ENCODE measurements at places on chromosomes 2 and 18.

DNA sequence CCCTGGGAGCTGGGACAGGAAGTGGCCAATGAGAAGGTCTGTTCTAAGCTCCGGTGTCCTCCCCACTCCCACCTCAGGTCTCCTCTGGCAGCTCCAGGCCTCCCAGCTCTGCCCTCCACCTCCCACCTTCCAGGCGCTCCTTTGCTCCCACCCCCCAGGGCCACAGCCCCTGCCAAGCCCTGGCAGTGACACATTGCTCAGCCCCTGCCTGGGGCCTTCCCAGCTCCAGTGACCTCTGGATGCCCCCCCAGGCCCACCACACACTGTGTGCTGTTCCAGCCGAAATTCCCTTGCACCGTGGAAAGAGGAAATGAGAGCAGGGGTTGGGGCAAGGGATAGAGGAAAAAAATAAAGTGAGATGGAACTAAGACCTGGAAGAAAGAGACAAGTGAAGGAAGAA is 289.6 kb downstream of the CYP26B1 start:
- DNase-seq = no peak

- DNase-seq = peak; percentile 35
Measured at GRCh38 chr2:79887747-79888374, 375.0 kb downstream of the CTNNA2 start.

DNA sequence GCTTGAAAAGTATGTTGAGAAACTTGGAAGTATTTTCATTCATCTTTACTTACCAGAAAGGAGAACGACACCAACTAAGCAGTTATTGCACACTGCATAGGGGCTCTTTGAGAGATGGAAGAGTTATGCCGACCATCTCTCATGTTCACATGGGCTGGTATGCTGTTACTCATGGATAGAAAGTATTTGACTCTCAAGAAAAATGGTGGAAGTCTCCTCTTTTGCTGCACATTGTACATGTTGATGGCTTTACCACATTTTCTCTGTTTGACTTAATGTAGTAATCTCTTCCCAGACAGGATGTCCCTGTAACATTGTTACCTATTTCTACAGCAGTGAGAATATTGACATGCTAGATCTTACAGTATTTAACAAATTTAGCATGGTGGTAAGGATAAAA is 23.2 kb downstream of the CAB39 start:
- no peak for DNase-seq

GRCh38 chr2:120148669-120149068 is 74.5 kb downstream of the TMEM185B start:
- DNase-seq = no peak

GRCh38 chr18:78199611-78200010 is 780.0 kb upstream of the SALL3 start:
- DNase-seq = no peak

- DNase-seq = no peak
Measured at GRCh38 chr2:58197894-58198293, 43.2 kb downstream of the FANCL start.

GRCh38 chr2:11564816-11565567 is 31.1 kb downstream of the GREB1 start:
- no peak for DNase-seq

DNA sequence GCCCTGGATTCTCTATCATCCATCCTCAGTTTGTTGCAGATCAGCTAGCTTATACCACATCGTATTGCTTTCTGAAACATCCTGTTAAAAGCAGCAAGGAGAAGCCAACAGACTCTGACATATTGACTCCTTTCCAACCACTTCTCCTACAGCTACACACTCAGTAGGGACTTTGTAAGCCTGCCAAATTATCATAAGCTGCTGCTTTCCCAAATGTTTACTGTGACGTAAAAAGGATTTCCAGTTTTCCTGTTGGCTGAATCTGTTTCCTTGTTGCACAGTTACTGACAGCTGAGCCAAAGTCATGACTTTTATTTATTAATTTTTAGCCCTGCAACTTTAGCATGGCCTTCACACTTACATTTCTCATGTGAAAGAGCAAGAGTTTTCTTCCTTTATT is 294.3 kb downstream of the KCNJ3 start:
- DNase-seq = no peak

GRCh38 chr2:10773821-10774341 is 38.7 kb downstream of the PDIA6 start:
- no peak for DNase-seq

DNA sequence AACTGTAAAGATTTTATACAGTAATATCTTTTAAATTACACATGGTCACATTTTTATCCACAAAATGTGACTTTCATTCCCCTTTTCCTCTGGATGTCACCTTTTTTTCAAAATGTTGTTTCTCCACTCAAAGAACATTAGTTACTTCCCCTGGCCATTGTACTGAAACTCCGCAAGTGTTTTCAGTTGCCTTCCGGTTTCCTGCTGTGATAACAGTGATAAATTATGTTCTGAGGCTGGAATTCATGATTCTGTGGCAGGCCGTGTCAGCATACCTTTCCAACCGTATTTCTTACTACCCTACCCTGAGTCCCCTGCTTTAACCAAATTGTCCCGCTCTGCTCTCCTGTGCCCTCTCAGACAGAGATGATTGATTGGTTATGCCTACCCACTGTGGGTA is 53.5 kb downstream of the MGAT5 start:
- no peak for DNase-seq

- DNase-seq = no peak
Measured at GRCh38 chr2:120868366-120868765, 132.7 kb downstream of the GLI2 start.

DNA sequence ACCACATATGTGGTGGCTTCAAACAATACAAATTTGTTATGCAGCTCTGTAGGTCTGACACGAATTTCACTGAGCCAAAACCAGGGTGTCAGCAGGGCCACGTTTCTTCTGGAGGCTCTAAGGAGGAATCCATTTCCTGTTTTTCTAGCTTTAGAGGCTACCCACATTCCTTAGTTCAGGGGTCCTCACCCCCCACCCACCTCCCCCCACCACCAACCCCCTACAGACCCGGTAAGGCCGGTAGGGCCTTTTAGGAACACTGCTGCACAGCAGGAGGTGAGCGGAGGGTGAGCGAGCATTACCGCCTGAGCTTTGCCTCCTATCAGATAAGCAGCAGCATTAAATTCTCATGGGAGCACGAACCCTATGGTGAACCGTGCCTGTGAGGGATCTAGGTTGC is 10.6 kb upstream of the SLC39A10 start:
- no peak for DNase-seq

GRCh38 chr2:186925514-186925913 is 76.5 kb upstream of the ZSWIM2 start:
- no peak for DNase-seq

GRCh38 chr2:108565778-108566375 is 31.6 kb downstream of the LIMS1 start:
- no peak for DNase-seq

DNA sequence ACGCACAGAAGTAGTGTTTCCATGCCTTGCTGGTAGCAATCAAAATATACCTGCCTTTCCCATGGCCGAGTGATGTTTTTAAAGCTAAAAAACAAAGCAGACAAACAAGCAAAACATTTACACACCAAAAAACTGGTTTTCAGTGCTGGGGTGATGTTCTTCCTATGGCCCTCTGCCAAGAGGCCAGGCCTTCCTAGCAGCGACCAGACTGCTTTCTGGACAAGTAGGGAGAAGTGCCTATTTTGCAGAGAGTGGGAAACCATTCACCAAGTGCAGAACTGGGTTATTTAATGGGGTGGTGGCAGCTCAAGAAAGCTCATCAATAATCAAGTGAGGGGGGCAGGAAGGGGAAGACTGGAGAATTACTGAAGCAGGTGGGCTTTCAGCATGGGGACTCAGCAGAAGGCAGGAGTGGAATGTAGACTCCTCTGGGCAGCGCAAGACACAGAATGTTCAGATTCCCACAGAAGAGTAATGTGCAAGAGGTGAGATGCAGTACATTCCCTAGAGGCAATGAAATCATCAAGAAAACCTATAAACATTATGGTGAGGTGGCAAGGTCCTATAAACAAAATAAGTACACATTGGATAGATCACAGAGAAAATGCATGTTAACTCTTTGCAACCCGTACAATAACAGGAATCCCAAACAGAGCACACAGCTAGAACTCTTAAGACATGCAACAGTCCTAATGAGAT is 44.0 kb downstream of the CPO start:
- no peak for DNase-seq

DNA sequence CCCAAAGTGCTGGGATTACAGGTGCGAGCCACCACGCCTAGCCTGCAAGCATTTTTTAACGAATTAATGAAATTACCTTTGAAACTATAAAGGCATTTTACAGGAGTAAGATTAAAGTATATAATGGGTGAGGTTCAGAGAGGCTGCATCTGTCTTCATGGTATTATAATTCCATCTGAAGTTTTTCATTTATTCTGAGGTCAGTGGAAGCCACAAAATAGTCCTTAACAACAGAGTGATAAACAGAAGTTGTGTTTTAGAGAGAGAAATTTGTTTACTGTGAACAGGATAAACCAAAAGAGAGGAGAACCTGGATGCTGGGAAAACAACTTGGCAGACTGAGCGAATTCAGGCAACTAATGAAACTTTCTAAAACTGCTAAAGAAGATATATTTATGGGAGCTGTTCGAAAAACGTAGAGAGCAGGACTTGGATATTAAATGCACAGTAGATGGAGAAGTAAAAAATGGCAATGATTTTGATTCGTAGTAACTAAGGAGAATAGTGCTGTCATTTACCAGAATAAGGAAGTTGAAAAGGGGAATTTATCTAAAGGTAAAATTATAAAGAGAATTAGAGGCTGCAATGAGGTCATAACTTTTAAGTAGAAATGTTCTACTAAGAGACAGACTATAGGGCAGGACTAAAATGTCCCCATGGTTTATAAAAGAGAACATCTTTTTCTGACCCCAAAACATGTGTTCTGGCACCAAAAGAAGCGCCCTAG is 37.9 kb upstream of the ITGA4 start:
- no peak for DNase-seq

GRCh38 chr2:24491542-24492420 is 727 bp downstream of the NCOA1 start:
- no peak for DNase-seq

DNA sequence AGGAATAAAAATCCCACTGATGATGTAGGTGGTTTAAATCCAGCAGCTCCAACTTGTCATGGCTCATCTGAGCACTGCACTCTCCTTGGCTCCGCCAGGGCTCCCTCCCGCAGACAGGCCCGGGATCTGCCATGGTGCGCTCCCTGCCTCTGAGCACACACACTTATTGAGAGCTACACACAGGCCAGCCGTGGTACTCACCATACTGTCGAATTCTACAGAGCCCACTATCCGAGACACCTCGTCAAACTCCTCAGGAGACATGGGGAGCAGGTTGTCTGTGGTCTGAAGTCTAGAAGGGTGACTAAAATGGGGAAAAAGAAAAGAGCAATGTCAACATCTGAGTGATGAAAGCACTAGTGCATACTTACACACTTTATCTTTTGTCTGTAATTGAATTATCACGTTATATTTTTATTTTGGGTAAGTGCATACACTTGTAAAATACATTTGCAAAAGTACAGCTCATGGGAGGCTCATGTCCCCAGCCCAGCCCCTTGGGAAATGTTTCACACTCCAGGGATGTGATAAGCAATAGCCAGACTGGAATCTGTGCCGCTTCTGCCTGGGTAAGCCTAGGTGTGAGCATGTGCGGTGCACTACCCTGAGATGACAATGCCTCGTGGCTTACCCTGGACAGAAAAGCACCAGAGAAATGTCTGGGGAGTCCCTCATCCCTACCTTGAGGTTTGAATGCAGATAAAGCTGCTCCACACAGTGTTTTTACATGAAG is 39.2 kb downstream of the STAT1 start:
- no peak for DNase-seq

DNA sequence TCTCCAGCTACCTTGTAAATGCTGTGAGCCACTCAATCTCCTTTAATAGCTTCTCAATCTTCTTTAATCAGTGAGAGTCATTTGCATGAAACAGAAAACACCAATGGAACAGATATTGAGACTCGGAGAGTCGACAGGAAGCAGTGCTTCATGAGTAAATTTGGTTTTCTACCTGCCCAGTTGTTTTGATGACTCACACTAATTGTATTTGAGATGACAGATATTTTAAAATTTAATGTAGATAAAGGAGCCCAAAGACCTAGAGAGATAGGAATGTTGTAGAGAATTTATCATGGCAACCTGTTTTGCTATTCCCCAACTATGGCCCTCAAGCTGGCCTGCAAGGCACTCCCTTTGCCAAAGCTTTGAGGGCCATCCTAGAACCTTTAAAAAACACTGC is 119.1 kb downstream of the CDC42EP3 start:
- no peak for DNase-seq

GRCh38 chr2:216171011-216171410 is 61.9 kb downstream of the XRCC5 start:
- DNase-seq = no peak

- DNase-seq = no peak
Measured at GRCh38 chr2:236871500-236872001, 214.1 kb upstream of the COPS8 start.

- DNase-seq = peak; percentile 67
Measured at GRCh38 chr2:148594216-148594615, 50.3 kb upstream of the EPC2 start.

- no peak for DNase-seq
Measured at GRCh38 chr2:9315280-9315847, 108.0 kb downstream of the ITGB1BP1 start.

DNA sequence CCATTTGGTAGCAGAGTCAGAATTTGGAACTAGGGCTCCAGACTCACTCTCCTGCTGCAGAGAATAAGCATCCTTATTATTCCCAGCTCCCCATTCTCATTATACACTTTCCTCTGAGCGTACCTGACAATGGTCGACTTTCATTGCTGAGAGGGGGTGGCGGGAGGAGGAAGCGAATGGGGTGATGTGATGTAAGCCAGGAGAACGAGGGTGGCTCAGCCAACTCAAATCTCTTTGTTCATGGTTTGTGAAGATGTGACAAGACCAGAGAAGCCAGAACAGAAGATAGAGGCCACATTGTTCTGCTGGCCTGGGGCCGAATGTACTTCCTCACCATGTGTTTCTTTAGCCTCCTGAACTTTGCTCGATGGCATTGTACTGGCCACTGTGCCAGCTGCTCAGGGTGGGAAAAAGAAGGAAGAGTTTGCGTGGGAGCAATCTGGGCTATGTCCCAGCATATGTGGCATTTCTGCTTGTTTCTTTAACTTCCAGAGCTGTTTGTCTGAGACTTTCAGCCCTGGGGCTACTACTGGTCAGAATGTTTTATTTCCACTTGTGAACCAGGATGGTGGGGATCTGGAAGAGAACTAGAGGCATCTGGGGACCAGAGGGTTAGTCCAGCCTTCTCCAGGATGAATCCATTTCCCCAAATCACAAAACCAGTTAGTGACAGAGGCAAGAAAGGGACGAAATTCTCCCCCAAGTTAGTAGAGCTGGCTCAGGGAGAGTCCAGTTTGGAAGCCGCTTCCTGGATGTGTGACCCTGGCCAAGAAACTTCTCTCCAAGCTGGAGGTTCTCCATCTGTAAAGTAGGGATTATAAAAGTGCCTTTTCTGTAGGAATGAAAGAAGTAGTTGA is 62.6 kb downstream of the MOGAT1 start:
- no peak for DNase-seq

GRCh38 chr2:171522788-171523087 is 464 bp downstream of the CYBRD1 start:
- no peak for DNase-seq

DNA sequence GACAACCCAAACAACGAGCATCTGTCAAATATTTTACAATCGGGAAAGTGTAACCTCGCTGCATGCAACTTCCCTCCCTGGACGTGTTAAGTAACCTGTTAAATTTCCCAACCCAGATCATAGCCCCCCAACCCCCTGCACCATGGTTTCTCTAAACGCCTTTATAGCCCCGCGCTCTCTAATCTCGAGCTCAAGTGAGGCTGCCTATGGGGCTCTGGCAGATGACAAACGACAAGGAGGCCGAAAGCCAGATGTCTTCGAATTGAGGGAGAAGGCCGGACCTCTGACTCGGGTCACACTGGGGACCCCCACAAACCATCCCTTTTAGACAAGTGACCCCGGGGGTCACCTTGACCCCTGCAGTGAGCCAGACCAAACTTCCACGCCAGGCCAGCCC is 526 bp downstream of the COX7A2L start:
- DNase-seq = no peak

Measured in NCI-H526 treated with DMSO at 0.1 percent for 48 hours (cell line).